Skin of body (tissue), 3 donors: ENCODE measurements at places on chromosomes 16 and 17. TPM values are rescaled to one million over a fixed set of nuclear protein-coding genes. Genes with fewer than 3 reads are reported as not detected.

GRCh38 chr17:80377798-80378197 is 37.2 kb upstream of the ENDOV start:
- DNase-seq: no peak

GRCh38 chr17:83077411-83077810 is 2.0 kb upstream of the METRNL start:
- no peak for DNase-seq

DNA sequence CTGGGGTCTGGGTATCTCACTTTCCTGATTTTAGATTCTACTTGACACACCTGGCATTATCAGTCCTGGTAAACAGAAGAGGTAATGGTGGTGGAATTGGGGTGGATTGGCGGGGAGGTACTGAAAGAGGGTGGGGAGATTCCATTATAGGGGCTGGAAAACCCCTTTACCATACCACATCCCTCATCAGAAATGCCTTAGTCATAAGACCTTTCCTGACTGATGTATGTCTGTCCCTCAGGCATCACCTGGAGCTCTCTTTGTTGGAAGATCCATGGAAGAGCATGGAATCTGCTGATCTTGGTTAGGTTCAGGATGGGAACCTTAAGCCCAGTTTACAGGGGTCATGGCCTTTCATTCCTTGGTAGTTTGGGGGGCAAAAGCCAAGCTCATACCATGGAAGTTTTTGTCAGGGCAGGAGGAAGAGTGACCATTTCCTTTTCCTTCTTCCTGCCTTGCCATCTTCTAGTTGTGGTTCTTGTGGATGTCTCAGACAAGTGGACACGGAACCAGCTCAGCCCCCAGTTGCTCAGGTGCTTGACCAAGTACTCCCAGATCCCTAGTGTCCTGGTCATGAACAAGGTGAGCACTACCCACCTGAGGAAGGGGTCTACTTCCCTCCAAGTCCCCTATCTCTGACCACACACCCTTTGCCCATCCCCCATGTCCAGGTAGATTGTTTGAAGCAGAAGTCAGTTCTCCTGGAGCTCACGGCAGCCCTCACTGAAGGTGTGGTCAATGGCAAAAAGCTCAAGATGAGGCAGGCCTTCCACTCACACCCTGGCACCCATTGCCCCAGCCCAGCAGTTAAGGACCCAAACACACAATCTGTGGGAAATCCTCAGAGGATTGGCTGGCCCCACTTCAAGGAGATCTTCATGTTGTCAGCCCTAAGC is 3.3 kb downstream of the ERAL1 start:
- DNase-seq: no peak

FNDC8 gene
- total RNA-seq: not detected

CMTM1 gene
- 2.0 TPM for total RNA-seq

DNA sequence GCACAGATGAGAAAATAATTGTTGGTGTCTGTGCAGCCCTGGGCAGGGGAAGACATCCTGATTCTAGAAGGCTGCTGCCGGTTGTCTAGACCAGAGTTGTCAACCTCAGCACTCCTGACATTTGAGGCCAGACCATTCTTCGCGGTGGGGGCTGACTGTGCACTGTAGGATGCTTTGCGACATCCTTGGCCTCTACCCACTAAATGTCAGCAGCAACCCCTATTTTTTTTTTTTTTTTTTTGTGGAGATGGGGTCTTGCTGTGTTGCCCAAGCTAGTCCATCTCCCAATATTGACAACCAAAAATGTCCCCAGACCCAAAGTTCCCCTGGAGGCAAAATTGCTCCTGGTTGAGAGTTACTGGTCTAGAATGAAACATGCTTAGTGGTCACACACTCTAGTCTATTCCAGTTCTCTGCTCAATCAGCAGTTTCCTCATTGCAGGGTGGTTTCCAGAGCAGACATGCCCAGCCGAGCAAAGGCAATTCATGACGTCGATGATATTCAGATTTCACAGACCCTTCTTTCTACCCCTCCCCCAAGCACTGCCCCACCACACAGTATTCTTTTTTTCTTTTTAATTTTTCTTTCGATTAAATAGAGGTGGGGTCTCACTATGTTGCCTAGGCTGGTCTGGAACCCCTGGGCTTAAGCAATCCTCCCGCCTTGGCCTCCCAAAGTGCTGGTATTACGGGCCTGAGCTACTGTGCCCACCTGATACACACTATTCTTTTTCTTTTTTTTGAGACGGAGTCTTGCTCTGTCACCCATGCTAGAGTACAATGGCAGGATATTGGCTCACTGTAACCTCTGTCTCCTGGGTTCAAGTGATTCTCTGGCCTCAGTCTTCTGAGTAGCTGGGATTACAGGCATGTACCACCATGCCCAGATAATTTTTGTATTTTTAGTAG is 9.0 kb downstream of the C17orf99 start:
- no peak for DNase-seq

GRCh38 chr16:373848-374615 is 3.7 kb upstream of the MRPL28 start:
- DNase-seq: no peak

KRT33B gene
- total RNA-seq: 7.7 TPM

- no peak for DNase-seq
Measured at GRCh38 chr16:74950511-74950910, 34.4 kb downstream of the WDR59 start.

DNA sequence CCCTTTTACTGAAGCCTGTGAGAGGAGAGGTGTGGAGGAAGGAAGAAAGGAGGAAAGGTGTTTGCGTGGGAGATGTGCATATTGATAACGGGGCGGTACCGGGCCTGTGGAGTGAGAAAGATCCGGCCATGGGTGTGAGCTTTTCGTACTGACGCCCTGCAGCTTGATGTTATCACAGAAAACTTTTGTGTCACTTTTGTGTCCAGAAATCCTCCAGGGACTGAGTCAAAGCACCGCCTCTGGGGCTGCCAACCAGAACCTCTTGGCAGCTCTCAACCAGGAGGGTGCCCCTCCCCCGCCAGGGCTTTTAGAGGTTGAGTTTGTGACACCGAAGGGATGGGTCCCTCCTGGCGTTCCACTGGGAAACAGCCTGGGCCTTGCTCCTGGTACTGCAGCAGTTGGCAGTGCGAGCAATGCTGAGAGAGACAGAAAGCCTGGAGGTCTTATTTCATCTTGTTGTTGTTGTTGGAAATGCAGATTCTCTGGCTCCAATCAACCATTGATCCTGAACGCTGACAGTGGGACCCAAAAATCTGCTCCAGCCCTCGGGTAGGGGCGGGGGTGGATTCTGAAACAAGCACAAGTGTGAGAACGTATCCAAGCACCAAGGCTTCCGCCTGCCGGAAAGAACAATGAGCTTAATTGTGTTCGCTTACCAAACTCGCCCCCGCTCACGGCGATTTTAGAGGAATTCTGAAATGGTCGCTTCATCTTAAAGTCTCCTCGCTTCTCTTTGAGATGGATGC is 65.0 kb downstream of the CRISPLD2 start:
- no peak for DNase-seq

TM4SF5 gene
- total RNA-seq: not detected

GNGT2 gene
- total RNA-seq: not detected

MED9 gene
- total RNA-seq: 12.2 TPM

DNA sequence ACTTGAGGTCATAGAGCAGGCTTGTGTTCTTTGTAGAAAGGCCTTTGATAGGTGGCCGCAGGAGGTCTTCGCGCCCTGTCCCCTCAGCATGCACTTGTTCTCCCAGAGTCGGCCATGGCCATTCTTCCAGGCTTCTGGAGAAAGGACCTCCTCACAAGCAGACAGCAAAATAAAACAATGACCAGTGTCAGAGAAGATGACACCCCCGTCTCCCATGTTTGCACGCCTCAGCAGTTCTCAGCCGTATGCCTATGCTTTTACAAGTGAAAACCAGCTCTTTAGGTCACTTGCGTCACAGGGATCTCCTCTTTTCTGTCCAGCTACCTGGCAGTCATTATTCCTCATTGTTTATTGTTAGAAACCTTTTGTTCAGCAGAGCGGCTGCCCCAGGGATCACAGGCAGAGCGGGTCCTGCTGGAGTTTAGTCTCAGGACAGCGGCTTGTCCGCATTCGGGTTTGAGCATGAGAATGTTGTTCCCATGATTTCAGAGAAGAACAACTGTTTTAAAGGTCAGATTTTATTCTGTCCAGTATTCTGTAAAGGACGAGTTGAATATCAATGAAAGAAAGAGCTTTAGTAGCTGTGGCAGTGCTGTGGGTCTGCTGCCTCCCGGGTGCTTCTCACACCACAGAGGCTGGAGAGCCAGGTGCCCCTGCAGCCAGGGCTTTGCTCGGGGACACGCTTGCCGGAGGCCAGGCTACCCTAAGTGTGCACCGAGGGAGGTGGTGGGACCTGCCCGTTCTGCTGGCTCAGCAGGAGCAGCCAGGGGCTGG is 123.9 kb downstream of the RPTOR start:
- no peak for DNase-seq

- no peak for DNase-seq
Measured at GRCh38 chr17:20922128-20922670, 120.6 kb downstream of the USP22 start.

- peak; percentile 56 for DNase-seq
Measured at GRCh38 chr17:44307387-44308186, 814 bp upstream of the RUNDC3A start.

ZFP1 gene
- 15.3 TPM for total RNA-seq

RAD51D gene
- 4.9 TPM for total RNA-seq

DNA sequence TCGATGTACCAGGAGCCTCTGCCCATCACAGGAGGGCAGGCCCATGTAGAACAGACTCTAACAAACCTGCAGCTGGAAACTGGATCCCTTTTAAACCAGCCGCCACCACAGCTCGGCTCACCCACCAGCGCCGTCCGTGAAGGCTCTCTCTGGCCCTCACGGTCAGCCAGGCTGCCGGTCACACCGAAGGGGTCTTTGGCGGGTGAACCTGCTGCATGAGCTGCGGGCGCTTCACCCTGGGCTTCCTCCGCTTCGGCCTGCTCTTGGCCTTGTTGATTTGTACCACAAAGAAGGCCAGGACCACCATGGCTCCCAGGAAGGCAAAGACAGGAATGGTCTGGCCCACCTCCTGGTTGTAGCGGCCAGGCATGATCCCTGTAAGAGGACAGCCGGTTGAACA is 11.7 kb upstream of the SLC38A8 start:
- DNase-seq: no peak

DNA sequence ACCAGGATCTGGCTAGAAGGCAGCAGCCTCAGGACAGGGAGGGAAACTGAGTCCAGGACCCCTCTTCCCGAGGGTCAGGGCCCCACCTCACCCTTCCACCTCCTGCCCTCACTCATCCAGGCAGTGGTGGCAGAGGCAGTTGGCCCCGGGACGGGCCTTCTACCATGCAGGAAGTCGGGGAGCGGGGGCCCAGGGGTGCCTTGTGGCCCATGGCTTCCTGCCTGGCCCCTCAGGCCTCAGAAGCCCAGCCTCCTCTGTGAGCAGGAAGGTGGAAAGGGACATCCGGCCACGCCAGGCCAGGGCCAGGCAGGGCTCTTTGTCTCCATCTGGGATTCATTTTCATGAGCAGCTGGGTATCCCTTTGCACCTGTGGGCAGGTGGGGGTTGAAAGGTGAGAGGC is 58.5 kb downstream of the BAHCC1 start:
- no peak for DNase-seq

- DNase-seq: peak; percentile 75
Measured at GRCh38 chr16:66751303-66751991, at the start of gene DYNC1LI2. Gene DYNC1LI2, minus strand, starts transcription at chr16:66751609. Its CDS starts 18 bp downstream, at chr16:66751591.

PRCD gene
- total RNA-seq: 2.7 TPM

MYH2 gene
- total RNA-seq: 79.7 TPM

DNA sequence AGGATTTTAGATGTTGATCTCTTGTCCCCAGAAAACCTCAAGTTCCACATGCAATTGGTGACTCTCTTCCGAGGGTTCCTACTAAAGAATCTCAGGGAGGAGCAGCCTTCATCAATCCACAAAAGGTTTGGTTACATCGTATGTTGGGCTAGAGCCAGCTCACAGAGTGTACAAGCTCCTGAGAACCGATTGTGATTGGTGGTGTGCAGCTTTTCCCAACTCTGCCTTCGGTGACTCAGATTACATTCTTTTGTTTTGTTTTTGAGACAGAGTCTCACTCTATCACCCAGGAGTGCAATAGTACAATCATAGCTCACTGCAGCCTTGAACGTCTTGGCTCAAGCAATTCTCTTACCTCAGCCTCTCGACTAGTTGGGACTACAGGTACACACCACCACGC is 172.4 kb downstream of the PMP22 start:
- DNase-seq: no peak

NXPH3 gene
- 0.89 TPM for total RNA-seq

GRCh38 chr17:4043862-4044261 is 79.6 kb upstream of the ATP2A3 start:
- no peak for DNase-seq

- no peak for DNase-seq
Measured at GRCh38 chr17:65366102-65366844, 195.2 kb downstream of the AXIN2 start.

SMPD3 gene
- 6.7 TPM for total RNA-seq

GRCh38 chr16:49487746-49488145 is 114.1 kb downstream of the C16orf78 start:
- DNase-seq: no peak

DNA sequence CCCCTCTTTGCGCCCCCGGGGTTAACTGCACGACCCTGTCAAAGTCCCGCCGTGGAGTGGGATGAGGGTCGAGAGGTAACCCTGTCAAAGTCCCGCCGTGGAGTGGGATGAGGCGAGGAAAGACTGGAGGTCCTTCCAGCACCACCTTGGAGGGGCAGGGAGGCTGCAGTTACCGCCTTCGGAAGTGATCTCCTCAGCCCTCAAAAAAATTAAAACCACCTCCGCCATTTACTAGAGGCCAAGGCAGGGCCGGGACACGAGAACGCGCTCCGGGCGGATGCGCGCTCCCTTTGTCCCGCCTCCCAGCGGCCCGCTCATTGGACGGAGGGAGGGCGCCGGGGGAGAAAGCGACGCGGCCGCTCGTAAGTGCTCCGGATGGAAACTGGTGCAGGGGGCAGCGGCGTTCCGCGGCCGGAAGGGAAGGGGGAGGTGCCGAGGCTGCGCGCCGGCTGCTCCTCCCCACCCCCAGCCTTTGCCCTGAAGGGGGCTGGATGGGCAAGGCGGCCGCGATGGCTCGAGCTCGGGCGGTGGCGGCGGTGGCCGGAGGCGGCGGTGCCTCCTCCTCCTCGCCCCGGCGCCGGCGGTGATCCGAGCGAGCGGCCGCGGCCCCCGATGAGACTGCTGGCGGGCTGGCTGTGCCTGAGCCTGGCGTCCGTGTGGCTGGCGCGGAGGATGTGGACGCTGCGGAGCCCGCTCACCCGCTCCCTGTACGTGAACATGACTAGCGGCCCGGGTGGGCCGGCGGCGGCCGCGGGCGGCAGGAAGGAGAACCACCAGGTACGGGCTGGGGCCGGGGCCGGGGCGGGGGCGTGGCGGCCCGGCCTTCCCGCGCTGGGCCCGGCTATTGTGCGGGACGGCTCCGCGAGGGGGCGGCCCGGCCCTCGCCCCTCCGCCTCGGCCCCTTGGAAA is at the start of gene METTL9:
METTL9 (plus strand) TSS at position 456 of the 909 bp plus-strand sequence; CDS start at position 613, 157 bp downstream.
- DNase-seq: peak; percentile 96

DNA sequence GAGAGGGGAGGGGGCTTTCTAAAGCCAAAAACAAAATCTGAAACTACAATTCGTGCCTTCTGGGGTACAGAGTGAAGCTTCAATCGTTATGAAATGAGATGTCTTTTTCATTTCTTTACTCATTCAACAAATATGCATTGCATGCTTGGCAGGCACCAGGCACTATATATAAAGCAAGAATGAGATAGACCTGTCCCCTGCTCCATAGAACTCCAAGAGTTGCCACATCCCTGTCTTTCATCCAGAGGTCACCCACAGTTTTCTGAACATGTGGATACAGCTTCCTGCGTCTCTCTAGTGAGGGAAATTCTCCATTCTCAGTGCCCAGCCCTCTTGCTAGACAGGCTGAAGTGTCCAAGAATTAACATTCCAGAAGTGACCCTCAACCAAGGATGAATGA is 343.2 kb upstream of the MAF start:
- DNase-seq: no peak

- DNase-seq: no peak
Measured at GRCh38 chr17:80855948-80856862, 135.4 kb upstream of the CHMP6 start.
